Urinary bladder (tissue), 4 donors: ENCODE measurements at places on chromosomes 12 and 14.

GRCh38 chr14:105885561-105886320 lies 359.4 kb downstream of the TMEM121 start:
- no peak for DNase-seq

GRCh38 chr12:28603239-28603638 lies 413.0 kb downstream of the CCDC91 start:
- DNase-seq = no peak

DNA sequence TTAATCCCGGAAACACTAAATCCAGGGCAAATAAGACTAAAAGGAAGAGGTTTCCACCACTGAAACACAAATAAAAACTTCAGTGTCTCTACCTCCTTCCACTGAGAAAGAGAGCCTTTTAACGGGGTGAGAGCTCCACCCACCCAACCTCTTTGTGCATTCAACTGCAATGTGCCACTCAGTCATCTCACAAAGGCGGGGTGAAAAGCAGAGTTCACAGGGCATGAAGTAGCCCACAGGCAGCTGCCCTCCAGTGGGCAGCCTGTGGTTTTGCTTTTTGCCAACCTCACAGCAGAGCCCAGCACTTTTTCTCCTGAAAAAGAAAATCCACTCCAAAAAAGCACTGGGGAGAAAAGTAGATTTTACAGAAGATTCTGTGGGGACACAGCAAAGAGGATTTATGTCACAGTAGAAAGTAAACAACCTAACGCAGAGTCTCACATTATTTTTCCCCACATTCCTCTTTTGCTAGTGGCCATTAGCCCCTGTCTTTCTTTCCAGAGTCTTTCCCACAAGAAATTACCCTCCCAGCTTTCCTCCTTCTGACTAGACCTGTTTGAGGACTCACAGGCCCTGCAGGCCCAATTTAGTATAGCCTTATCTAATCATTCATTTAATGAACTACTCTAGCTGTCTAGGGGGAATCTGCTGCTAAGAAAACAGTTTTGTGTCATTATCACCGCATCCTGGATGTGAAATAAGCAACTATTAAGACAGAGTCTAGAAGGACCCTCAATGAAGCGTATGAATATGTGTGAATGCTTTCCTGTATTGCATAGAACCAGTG lies 753.8 kb upstream of the FOXG1 start:
- DNase-seq = no peak

DNA sequence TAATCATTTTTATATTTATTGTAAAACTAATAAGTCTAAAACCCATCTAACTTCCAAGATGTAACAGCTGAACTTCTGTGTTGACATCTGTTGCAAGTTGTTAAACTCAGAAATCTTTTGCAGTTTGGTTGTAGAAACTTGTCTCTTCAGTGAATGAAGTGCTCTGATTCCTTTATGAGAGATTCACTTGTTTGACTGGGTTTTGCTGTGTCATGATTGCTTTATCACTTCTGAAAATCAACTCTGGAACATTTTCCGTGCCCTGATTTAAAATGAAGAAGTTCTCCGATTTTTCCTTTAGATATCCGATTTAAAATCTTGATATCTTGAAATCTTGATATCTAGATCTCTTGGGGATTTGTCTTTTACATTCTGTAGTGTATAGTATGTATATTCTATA lies 65.1 kb downstream of the DIP2B start:
- DNase-seq = no peak

DNA sequence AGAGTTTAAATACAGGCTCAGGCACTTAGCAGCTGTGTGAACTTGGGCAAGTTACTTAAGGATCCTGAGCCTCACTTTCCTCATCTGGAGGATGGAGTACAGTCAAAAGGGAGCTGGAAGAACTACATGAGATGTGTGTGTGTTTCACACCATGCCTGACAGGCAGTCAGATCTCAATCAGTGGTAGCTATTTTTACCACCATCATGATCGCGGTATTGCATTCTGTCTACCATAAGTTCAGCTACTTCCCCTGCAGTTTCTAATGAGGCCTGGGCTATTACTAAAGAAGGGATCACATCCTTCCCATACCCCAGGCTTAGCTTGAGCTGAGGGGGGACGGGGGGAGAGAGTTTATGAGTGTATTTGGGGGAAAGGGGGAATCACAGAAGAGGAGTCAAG lies 7.0 kb downstream of the AQP6 start:
- no peak for DNase-seq

DNA sequence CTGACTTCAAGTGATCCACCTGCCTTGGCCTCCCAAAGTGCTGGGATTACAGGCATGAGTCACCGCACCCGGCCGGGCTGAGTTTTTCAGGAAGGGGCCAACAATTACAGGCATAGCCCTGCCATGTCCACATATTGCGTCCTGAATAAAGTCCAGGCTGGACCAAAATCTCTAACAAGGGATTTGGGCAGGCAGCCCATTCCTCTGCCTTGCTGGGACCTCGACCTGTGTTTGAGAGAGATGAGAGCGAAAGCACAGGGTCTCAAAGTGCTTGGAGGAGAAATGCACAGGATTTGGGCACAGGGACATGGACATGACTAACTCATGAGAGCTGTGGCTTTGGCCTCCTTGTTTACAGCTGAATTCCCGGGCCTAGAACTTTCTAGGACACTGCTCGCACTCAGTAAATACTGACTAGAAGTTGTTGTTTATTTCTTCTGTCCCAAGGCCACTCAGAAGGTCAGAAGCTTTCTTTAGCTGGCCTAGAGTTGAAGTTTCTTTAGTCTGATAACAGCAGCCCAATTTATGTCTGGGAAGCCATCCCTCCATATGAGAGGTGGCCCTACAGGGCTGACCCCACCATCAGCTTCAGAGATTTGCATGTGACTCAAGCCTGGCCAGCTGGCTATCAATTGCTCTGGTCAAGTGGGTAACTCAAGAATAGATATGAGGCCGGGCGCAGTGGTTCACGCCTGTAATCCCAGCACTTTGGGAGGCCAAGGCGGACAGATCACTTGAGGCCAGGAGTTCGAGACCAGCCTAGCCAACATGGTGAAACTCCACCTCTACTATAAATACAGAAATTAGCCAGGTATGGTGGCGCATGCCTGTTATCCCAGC lies 11.7 kb downstream of the CAMKK2 start:
- DNase-seq = no peak

- DNase-seq = no peak
Observed at GRCh38 chr12:27922531-27923139, 49.9 kb downstream of the PTHLH start.

GRCh38 chr14:77175843-77176242 lies 5.8 kb upstream of the TMEM63C start:
- no peak for DNase-seq

- DNase-seq = no peak
Observed at GRCh38 chr12:57694459-57695019, 607 bp downstream of the OS9 start.

GRCh38 chr14:55243386-55243785 lies 27.8 kb upstream of the FBXO34 start:
- DNase-seq = no peak

DNA sequence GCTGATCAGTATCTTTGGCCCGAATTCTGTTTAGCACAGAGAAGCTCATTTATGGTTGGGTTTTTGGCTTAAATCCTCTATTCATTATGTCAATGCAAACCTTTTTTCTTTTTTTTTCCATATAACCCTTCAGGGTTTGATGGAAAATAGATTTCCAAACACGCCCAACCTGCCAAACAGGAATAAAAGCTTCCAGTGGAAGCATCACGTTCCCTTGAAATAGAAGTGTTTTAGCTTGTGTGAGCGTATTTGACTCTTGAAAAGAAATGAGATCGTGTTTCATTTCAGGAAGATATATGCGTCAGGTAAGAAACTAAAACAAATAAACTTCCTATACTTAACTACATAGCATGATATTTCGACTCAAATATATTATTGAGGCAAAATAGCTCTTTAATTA lies at the start of gene PIK3C2G:
Gene PIK3C2G (plus strand): TSS at position 246 of the 400 bp plus-strand sequence. CDS start 20,564 bp downstream, outside the sequence.
- peak; percentile 49 for DNase-seq

- DNase-seq = no peak
Observed at GRCh38 chr12:110012137-110012536, 12.9 kb downstream of the ANKRD13A start.

DNA sequence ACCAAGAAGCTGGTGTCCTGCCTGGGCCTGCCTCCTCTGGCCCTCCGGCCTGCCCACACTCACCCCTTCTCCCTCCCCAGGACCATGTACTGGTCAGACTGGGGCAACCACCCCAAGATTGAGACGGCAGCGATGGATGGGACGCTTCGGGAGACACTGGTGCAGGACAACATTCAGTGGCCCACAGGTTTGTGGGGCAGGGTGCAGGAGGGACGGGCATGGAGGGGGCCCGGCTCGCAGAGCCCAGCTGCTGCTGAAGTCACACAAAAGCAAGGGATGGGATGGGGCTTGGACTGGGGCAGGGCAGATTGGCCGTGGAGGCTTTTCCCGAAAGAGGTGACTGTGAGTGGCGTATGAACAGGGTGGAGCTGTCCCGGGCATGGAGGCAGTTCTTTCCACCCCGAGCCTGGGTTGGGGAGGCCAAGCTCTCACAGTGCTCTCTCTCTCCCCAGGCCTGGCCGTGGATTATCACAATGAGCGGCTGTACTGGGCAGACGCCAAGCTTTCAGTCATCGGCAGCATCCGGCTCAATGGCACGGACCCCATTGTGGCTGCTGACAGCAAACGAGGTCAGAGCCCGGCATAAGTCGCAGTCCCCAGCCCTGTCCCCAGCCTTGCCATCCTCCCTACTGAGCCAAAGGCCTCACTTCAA lies 7.8 kb upstream of the NXPH4 start:
- DNase-seq = no peak

DNA sequence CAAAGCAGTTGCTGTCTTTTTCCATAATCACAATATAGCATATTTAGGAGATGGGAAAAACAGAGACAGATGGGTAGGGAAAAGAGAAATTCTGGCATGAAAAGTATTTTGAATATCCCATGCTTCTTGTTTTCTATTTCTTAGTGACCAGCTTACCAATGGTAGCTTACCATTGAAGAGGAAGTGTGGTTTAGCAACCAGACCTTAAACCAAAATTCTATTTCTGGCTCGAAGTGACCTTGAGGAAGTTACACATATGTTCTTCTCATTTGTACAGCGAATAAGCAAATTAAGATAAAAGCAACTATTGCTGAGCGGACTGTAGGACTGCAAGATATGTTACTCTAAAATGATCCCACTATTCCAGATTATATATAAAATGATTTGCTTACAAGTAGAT lies 82.9 kb downstream of the FGD4 start:
- DNase-seq = no peak

GRCh38 chr14:89730687-89731086 lies 223.8 kb downstream of the EFCAB11 start:
- no peak for DNase-seq

DNA sequence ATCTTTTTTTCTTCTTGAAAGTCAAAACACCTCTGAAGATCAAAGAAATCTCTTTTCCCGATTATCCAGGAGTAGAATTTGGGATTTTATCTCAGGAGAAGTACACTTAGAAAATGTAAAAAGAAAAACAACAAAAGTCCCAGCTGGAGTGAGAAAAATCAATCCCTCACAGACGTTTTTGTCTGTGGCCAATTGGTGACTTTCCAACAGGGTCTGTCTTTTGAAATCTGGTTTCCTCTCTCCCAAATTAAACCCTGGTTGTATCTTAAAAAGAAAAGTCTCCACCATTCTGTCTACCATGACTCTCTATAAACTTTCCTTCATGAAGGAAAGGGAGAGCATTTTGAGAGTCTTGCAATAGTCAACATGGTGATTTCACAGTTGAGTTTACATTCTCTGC lies 88.1 kb downstream of the DACT1 start:
- DNase-seq = no peak

DNA sequence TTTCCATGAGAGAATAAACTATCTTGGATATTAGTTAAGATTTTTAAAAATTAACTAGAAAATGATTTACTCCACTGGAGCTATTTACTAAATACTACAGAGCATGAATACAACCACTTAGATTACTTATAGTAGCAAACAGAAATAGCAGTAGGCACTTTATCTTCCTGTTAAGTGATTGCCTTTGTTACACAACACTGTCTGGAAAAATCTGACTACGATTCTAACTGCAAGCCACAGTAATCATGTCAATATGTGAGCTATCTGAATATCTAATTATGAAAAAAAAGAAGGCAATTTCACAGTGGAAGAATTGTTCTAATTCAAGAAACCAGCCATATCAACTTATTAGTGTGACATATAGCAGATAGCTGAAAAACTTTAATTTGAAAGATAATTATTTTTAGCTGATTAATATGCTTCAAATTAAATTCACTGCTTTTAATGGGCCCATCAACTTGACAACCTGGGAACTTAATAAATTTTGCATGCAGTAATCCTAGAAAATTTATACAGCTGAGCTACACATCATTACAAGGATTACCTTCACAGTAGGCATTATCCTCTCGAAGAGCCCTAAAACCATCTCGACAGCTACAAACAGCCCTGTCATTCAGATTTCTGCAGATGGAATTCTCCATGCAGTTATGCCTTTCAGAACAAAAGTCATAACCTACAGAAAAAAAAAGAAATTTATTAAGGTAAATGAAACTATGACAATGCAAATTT lies 172.8 kb downstream of the NELL2 start:
- no peak for DNase-seq

- DNase-seq = no peak
Observed at GRCh38 chr12:1796515-1797010, 23.8 kb upstream of the LRTM2 start.

GRCh38 chr14:61695695-61696527 lies 598 bp downstream of the HIF1A start:
- DNase-seq = peak; percentile 50

DNA sequence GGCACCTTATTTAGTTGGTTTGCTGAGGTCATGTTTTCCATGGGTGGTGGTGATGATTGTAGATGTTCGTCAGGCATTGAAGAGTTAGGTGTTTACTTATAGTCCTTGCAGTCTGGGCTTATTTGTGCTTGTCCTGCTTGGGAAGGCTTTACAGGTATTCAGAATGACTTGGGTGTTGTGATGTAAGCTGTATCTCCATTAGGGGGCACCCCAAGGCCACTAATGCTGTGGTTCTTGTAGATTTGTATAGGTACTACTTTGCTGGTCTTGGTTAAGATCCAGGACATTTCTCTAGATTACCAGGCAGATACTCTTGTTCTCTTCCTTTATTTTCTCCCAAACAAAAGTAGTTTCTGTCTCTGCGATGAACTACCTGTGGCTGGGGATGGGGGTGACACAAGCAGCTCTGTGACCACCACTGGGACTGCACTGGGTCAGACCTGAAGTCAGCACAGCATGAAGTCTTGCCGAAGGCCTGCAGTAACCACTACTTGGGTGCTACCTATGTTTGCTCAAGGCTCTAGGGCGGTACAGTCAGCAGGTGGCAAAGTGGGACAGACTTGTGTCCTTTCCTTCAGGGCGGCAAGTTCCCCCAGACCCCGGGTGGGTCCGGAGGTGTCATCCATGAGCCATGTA lies 35.8 kb upstream of the FBXO33 start:
- no peak for DNase-seq

GRCh38 chr12:63990828-63991547 lies 146.5 kb downstream of the SRGAP1 start:
- no peak for DNase-seq

DNA sequence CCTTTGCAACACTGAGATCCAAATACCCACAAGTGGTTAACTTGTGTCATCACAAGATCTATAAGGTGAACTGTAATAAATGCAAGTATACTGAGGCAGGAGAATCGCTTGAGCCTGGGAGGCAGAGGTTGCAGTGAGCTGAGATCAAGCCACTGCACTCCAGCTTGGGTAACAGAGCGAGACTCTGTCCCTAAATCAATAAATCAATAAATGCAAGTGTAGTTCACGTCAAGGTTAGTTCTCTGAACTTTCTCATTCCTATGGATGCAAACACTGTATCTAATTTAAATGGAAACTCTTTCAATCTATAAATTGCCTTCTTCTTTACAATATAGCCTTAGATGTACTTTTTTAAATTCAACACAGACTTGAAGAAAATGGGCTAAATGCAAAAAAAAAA lies 3.2 kb downstream of the MAGOHB start:
- DNase-seq = no peak
